ENCODE measurements at places on chromosomes 4 and X.

DNA sequence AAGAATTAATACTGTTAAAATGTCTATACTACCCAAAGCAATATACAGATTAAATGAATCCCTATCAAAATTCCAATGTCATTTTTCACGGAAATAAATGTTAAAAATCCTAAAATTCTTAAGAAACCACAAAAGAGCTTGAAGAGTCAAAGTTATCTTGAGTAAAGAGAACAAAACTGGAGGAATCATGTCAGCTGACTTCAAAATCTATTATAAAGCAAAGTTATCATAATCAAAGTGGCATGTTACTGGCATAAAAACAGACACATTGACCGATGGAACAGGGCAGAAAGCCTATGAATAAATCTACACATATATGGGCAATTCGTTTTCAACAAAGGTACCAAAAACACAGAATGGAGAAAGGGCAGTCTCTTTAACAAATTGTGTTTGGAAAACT, 579.0 kb downstream of the INPP4B start:
- no peak for DNase-seq

DNA sequence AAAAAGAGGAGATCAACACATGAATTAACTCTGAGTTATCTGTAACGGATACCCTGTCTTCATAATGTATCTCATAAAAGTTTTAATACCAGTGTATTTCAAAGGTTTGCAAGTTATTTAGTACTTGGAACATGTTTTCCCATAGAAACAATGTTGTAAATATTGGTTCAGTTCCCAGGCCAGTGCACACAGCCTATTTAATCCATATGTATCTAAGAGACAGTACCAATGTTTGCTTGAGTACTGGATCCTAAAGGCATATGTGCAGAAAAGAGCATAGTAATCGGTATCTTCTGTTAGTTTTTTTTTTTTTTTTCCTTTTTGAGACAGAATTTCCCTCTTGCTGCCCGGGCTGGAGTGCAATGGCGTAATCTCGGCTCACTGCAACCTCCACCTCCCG, 46.1 kb downstream of the SLIT2 start:
- DNase-seq, result no peak

DNA sequence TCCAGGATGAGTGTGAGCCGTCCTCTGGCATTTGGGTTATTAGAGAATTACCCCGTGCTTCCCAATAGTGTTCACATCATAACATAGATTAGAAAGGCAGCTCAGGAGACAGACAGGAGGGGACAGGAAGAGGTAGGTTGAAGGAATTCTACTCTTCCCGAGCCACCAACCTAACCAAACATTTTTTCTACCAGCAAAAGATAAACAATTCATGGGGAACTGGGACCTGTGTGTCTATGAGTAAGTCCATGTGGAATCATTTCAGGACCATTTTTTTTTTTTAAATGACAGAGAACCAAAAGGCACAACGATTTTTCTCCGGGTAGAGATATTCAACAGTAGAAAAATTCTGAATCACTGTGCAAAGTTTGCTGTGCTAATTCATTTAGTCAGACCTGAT, 174.2 kb upstream of the ETNPPL start:
- DNase-seq, result no peak

GRCh38 chr4:6752486-6752829, 30.1 kb upstream of the KIAA0232 start:
- no peak for DNase-seq

- DNase-seq, result no peak
Observed at GRCh38 chr4:81592701-81593100, 121.0 kb upstream of the RASGEF1B start.

GRCh38 chr4:38686682-38687081, 22.7 kb downstream of the KLF3 start:
- no peak for DNase-seq

- DNase-seq, result no peak
Observed at GRCh38 chrX:123959281-123960063, 2.0 kb upstream of the STAG2 start.

- DNase-seq, result no peak
Observed at GRCh38 chr4:138889216-138889615, 126.4 kb upstream of the NOCT start.

DNA sequence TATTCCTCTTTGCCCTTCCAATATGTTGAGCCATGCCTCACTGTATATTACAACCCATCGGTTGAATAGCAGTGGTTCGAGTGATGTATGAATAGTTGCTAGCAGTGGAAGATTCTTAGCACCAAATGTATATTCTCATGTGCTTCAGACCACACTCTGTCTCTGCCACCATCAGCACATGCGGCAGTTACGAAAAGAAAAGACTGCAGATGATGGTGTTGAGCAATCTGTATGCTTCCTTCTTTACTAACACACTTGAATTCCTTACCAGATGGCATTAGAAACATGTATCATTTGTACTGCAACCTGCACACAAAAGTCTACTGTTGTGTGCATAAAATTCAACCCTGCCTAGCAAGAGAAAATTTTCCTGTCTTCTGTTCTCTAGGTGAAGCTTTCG, 214.6 kb downstream of the ENOX2 start:
- DNase-seq, result no peak

DNA sequence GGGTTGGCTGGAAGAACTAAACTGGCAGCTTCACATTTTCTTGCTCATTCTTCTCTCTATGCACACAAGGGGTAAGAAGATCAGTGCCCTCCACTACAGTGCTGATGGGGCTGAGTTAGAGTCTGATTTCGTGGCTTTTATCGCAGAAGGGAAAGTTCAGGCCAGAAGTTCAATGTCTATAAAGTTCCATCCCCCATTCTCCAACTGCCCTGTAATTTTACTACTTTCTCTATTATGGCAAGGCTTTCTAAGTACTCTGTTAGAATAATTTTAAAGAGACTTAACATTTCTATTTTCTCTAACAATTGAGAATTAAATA, 293.9 kb downstream of the BMPR1B start:
- no peak for DNase-seq

DNA sequence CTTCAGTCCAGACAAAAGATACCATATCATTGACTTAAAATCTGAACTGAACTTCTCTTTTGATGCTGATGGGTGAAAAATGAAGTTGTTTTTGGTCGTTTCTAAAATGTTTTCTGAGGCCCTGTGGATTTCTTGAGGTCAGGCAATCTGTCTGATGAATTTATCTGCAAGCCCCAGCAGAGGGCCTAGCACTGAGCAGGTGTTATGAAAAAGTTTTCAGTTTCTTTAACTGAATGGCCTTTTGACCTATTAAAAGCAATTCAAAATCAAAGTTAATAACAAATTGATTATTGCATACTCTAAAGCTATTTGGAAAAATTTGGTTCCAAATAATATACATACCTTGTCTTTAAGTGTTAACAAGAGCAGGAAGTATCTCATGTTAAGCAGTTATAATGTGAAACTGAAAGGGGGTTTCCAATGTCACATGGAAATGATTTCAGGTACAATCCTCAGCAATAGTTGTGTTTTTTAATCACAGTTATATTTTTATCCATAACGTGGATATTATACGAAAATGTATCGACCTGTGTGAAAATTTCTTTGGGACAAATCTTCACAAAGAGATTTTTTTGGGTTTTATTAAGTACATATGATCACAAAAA, 285.0 kb downstream of the SPANXN1 start:
- DNase-seq, result no peak

GRCh38 chrX:19886883-19887531, 393 bp downstream of the SH3KBP1 start:
- no peak for DNase-seq

DNA sequence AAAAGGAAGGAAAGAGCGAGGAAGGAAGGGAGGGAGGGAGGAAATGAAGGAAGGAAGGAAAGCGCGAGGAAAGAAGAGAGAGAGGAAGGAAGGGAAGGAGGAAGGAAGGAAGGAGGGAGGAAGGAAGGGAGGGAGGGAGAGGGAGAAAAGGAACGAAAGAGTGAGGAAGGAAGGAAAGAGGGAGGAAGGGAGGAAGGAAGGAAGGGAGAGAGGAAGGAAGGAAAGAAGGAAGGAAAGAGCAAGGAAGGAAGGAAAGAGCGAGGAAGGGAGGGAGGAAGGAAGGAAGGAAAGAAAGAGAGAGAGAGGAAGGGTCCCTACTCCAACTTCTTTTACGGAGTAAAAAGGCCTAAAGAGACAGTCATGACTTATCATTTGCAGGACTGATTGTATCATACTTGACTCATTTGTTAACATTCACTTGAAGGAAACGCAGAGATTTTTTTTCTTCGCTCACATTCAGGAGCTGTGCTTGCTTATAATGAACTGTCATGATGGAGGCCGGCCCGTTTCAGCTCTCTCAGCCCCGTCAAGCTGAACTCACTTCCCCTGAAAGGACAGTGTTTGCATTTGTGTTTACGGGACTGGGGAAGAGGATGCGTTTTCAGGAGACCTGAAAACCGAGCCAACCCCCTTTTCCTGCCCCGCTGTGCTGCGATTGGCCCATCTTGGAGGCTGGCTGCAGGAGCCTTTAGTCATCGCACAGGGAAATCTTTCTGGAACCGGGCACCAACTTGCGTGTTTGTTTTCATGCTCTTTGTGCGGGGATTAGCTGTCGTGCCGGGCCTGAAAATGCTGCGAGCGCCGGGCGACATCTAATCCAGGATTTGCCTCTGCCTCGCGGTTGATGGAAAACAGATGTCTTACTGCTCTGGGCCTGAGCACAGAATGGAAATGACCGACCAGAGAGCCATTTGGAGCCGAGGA, 17.8 kb downstream of the TRIM2 start:
- DNase-seq, result no peak

- no peak for DNase-seq
Observed at GRCh38 chr4:159722052-159722451, 619.2 kb downstream of the RAPGEF2 start.

GRCh38 chr4:162683659-162684370, 482.9 kb downstream of the NAF1 start:
- DNase-seq, result no peak

Data from GM12878 (cell line).